ENCODE measurements at places on chromosomes 13 and 19. TPM values are rescaled to one million over a fixed set of nuclear protein-coding genes. Genes with fewer than 3 reads are reported as not detected.

FLT3LG gene
- total RNA-seq = 4.3 TPM

CEACAM7 gene
- not detected for total RNA-seq

DNA sequence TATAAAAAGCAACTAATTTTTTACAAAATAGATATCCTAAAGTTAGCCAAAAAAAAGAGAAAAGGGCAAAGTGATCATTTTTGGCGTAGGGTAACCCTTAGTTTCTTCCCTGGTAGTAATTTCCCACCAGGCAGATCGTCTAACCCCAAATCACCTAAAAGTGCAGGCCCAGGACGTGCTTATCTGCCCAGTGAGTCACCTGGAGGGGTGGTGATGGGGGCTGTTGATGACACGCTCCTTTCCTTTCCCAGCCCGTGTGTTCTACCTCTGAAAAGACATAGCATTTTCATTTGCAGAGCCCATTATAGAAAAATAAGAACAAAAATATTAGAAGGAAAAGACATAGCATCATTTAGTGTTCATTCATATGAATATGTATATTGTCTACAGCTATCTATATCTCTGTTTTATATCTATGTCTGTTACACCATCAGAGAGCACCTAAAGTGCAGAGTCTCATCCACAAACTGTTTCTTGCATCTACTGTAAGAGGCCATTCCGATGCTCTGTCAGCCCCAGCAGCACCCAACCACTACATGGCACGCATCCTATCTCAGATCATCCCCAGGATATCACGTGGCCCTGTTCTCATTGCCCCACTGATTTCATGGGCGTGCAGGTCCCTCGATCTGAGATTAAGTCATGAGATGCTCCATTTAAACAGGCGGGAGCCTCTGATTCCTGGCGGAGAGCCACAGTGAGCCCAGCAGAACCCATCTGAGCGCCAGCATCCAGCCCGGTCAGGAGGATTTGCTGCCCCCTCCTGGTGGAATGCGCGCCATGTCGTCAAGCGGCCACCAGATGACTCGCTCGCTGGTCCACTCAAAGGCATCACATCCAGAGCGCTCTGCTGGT lies 8.5 kb upstream of the LILRB3 start:
- no peak overlapping the region for H3K27ac ChIP-seq
- no peak overlapping the region for H3K4me3 ChIP-seq
- DNase-seq = peak; percentile 80
- no peaks in the 10 kb centered on the region for H3K4me1 ChIP-seq
- H3K36me3 ChIP-seq = no peaks in the 10 kb centered on the region

ANGPTL8 gene
- total RNA-seq = not detected

- DNase-seq = no peak
- H3K4me3 ChIP-seq = no peak overlapping the region
- H3K27me3 ChIP-seq = peaks cover 15% of the 10 kb centered on the region
- H3K4me1 ChIP-seq = no peaks in the 10 kb centered on the region
- no peak overlapping the region for H3K27ac ChIP-seq
Measured at GRCh38 chr13:93231867-93232266, 5.3 kb downstream of the GPC6 start.

JAK3 gene
- 13.1 TPM for total RNA-seq

GRCh38 chr13:49554387-49554786 lies 31.0 kb downstream of the RCBTB1 start:
- H3K27ac ChIP-seq = no peak overlapping the region
- no peaks in the 10 kb centered on the region for H3K4me1 ChIP-seq
- H3K27me3 ChIP-seq = no peaks in the 10 kb centered on the region

GRCh38 chr13:94550062-94550738 lies 45.8 kb downstream of the TGDS start:
- peak overlapping the region; percentile 74 for H3K4me3 ChIP-seq
- peak overlapping the region; percentile 91 for H3K27ac ChIP-seq
- no peaks in the 10 kb centered on the region for H3K36me3 ChIP-seq
- no peaks in the 10 kb centered on the region for H3K27me3 ChIP-seq
- H3K4me1 ChIP-seq = no peaks in the 10 kb centered on the region

CNMD gene
- total RNA-seq = 0.29 TPM

DNA sequence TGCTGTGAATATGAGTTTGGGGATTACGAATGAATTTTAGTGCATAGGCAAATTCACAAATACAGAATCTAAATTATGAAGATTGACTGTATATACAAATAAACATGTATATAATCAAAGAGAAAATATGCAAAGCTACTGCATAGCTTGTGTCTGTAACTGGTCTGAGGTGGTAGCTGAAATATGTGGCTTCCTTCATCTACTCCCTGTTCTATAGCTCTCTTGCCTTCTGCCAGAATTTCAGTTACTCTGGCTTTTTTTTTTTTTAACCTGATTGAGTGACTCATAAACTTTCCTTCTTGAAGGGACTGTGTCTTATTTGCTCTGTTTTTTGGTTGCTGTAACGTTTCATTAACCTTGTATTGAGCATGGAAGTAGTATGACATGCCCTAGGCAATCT lies 26.6 kb downstream of the DNAJC3 start:
- H3K4me3 ChIP-seq = no peak overlapping the region
- no peaks in the 10 kb centered on the region for H3K36me3 ChIP-seq
- no peak for DNase-seq
- no peak overlapping the region for H3K27ac ChIP-seq
- no peaks in the 10 kb centered on the region for H3K27me3 ChIP-seq

DNA sequence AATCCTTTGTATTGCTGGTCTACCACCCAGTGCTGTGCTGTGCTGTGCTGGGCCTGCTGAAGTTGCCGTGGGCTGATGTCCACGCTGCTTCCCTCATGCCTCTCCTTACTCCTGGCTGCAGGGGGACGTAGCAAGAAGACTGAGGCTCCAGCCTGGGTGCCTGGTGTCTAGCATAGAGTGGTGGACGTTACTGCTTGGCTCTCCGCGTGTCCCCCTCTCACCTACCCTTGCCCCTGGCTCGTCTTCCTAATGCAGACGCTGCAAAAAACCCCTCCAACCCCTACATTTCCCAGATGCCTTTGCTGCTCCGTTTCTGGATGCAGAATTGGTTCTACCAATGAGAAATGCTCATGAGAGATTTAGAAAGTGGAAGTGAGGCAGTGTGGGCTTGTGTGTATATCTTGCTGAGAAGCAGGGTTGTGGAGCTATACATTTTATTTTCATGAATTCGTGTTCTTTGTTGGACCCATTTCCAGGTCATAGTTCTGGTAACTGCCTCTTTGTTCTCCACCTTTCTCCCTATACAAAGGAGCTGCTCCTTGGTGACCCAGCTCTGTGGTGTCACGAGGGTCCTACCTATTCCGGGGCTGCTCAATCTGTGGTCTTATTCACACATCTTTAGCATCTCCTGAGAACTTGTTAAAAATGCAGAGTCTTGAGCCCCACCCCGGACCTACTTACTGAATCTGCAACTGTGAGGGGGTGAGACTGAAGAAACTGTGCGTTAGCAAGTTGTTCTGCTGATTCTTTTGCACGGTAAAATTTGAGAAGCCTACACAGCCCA lies 7.9 kb upstream of the DENND1C start:
- H3K27ac ChIP-seq = no peak overlapping the region
- H3K4me1 ChIP-seq = no peaks in the 10 kb centered on the region

CELF5 gene
- not detected for total RNA-seq

DNA sequence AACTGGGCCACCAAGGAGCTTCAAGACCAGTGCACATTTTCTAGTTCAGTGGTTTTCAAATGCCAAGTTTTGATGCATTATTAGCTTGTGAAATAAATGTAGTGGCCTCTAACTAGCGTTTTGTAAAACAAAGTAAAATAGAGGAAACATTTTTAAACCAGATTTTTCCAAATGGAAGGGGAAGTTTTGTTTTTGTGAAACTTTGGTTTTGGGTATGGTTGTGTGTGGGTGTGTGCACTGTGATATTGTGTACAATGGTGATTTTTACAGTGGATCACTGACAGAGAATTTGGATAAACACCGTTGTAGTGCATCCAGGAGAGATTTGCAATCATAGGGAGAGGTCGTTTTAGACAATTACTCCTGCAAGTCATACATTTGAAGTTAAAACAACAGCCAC lies 108.9 kb downstream of the SLC7A1 start:
- H3K27me3 ChIP-seq = no peaks in the 10 kb centered on the region
- no peak for DNase-seq
- no peaks in the 10 kb centered on the region for H3K4me1 ChIP-seq
- H3K4me3 ChIP-seq = no peak overlapping the region
- H3K27ac ChIP-seq = no peak overlapping the region

DNA sequence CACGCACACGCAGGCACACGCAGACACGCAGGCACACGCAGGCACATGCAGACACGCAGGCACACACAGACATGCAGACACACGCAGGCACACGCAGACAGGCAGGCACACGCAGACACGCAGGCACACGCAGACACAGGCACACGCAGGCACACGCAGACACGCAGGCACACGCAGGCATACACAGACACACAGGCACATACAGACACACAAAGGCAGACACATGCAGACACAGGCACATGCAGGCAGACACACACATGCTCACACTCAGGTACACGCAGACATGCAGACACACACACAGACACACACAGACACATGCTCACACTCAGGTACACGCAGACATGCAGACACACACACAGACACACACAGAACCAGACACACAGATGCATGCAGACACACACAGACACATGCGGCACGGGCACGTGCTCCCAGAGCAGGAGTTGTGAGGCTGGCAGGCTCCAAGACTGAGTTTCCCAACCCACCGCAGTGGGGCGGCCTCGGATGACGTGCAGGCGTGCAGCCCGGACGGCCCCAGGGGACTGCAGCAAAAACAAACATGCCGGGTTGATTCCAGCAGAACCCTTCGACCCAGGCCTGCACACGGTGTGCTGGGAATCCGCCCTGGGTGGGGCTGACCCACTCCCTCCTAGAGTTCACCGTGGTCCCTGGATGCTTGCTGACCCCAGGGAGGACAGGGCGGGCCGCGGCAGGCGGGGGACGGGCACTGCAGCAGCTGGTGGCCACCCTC lies 100.0 kb downstream of the GADD45B start:
- DNase-seq = peak; percentile 70
- H3K4me1 ChIP-seq = peaks cover 15% of the 10 kb centered on the region
- no peak overlapping the region for H3K4me3 ChIP-seq
- peak overlapping the region; percentile 60 for H3K27ac ChIP-seq

- no peak overlapping the region for H3K4me3 ChIP-seq
- H3K27me3 ChIP-seq = no peaks in the 10 kb centered on the region
- H3K27ac ChIP-seq = no peak overlapping the region
- H3K4me1 ChIP-seq = no peaks in the 10 kb centered on the region
- DNase-seq = no peak
Measured at GRCh38 chr13:85900521-85900920, 101.3 kb upstream of the SLITRK6 start.

DNA sequence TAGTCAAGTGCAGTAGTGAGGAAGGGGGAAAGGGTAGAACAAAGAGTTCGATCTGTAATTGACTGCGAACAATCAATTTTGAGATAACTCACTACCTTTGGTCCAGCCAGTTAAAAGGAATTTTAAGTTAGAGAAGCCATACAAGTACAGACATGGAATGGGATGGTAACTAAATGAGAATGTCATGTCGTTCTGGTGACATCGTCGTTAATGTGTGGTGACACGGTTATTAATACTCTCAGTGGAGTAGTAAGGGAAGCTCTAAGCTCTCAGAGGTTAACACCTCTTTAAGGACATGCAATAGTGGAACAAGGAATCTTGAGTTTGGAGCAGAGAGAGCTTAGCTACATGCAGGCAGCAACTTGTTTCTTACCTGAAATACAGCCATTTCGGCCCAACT lies 154.9 kb upstream of the KLF12 start:
- H3K27me3 ChIP-seq = no peaks in the 10 kb centered on the region
- no peak overlapping the region for H3K4me3 ChIP-seq
- no peaks in the 10 kb centered on the region for H3K36me3 ChIP-seq
- no peak for DNase-seq
- peaks cover 3% of the 10 kb centered on the region for H3K4me1 ChIP-seq
- H3K27ac ChIP-seq = no peak overlapping the region

- H3K27ac ChIP-seq = no peak overlapping the region
- no peak for DNase-seq
- no peaks in the 10 kb centered on the region for H3K4me1 ChIP-seq
- no peaks in the 10 kb centered on the region for H3K36me3 ChIP-seq
- H3K4me3 ChIP-seq = no peak overlapping the region
Measured at GRCh38 chr19:56720281-56720680, 48.7 kb upstream of the ZNF835 start.

LIM2 gene
- total RNA-seq = not detected

- H3K4me3 ChIP-seq = no peak overlapping the region
- no peaks in the 10 kb centered on the region for H3K36me3 ChIP-seq
- no peak for DNase-seq
Measured at GRCh38 chr19:46369817-46370216, 22.9 kb downstream of the PPP5C start.

GRCh38 chr13:22618002-22618401 lies 562.8 kb upstream of the SGCG start:
- no peaks in the 10 kb centered on the region for H3K4me1 ChIP-seq
- no peak for DNase-seq
- no peak overlapping the region for H3K4me3 ChIP-seq
- no peaks in the 10 kb centered on the region for H3K36me3 ChIP-seq
- H3K27me3 ChIP-seq = no peaks in the 10 kb centered on the region

CGB2 gene
- total RNA-seq = not detected
